ENCODE measurements at places on chromosomes 4 and X.

- DNase-seq, result peak; percentile 30
These were observed 72.6 kb downstream of the PITX2 start for GRCh38 chr4:110550260-110550659.

DNA sequence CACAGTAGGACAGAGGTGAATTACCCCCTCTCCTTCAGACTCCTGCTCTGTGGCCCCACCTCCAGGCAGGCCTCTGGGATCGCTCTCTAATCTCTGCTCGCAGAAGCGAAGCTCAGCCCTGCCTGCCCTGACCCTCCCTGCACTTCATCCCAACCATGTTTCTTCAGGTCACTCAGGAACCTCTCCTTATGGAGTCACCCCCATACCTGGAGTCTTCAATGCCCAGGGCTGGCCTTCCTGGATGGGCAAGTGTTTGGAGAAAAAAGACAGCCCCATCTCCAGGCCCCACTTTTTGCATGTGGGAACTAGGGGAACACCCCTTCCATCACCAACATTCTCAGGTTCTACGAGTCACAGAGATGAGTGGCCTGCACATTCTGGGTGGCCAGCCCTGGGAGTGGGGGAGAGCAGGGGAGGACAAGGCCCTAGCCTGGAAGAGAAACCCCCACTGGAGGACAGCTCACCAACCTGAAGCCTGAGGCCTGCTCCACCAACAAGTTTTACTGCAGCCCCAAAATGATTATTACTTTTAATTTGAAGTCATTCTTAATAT lies 90.8 kb downstream of the PPP2R2C start:
- DNase-seq, result no peak

DNA sequence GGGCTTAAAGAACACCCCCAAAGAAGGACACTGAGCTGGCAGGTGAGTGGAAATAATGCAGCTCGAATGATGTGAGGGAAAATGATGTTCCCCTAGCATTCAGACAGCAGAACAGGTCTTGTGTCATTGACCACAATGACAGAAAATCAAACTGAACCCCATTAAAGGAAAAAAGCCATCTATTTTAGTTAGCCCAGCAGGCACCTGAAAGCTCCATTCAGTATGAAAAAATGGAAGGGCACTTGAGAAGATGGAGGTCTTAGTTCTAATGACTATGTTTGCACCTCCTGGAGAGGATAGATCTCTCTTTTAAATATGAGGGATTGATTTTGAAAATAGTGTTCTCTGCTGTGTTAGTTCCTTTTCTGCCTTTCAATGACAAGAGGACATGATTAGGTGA lies 323.1 kb downstream of the NKX6-1 start:
- no peak for DNase-seq

DNA sequence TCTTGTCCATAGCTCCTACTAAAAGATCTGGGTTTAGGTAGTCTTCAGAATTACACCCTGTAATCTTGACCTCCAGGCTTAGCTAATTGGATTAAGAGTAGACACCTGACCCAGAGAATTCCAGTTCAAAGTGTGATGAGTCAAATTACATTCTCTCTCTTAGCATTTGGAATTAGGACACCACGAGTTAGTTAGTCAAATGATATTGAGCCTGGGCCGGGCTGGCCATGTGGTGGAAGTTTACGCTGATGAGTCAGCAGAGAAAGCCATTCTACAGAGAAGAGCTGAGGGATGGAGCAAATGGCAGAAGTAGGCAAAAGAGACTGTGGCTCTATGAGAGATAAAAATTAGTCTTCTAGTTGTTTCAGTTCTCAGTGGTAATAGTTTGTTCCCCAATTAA lies 31.1 kb downstream of the CEP44 start:
- peak; percentile 69 for DNase-seq

DNA sequence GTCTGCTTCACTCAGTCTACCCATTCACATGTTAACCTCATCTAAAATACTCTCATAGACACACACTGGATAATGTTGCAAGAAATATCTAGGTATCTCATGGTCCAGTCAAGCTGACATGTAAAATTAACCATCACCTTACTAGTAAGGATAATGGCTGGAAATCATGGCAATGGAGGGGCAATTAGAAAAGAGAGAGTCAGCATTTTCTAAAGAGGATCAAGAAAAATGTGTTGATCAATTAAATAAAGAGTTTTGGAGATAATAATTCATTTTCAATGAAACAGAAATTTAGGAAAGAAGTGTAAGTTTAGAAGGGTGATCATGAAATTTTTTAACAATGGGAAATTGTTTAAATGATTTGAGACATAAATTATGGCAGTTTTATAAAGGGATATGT lies 1914.1 kb upstream of the IGFBP7 start:
- no peak for DNase-seq

Measured in EL (cell line).